Activated CD4-positive, alpha-beta T cell treated with anti-CD3 and anti-CD28 coated beads, Interleukin-2, amount 10 ng/mL, durations not matched to agents 24 days and 14 days (primary cell): ENCODE measurements at places on chromosomes 12 and 14. TPM values are rescaled to one million over a fixed set of nuclear protein-coding genes. Genes with fewer than 3 reads are reported as not detected.

DNA sequence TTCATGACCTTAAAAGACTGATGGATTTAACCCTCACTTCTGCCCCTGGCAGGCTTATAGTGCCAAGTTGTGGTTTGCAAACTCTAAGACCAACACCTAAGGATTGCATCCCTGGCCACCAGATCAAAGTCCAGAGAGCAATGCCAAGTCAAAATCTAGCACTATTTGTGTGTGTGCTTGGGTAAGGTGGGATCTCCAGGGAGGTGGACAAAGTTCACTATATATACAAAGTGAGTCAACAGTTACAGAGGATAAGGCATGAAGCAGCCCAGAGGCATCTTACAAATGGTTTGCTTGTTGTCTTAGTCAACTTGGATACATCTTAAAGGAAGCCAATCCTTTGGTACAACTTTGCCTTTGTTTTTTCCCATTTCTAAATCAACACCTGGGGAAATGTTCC is 137.3 kb downstream of the MSRB3 start:
- no peak for DNase-seq

- no peak for DNase-seq
Measured at GRCh38 chr14:50357124-50357523, 39.6 kb downstream of the CDKL1 start.

GRCh38 chr12:129771238-129771637 is 132.6 kb downstream of the TMEM132D start:
- no peak for DNase-seq

DNA sequence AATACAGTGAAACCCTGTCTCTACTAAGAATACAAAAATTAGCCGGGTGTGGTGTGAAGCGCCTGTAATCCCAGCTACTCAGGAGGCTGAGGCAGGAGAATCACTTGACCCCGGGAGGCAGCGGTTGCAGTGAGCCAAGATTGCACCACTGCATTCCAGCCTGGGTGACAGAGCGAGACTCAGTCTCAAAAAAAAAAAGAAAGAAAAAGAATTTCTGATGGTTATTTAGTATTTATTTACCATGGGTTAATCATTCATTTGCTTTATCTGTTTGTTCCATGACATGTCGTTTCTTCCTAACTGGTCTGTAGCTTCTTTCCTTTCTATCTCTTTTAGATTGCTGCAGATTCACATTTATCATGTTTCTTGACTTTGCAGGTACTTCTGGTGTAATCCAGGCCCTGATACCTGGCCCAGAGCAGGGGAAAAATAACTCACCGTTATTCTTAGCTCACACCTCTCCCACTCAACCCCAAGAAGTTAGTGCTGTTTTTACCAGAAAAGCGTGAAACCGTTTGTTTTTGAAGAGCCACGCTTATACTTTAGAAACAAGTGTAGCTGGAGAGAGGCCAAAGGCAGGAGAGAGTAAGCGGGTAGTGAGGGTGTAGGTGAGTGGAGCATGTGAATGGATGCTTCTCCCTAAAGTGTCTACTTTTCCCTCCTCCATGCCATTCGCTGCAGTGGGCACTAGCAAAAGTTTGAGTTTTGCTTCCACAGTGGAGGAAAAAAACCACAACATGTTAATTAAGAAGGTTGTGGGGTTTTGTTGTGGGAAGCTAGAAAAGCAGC is 45.4 kb downstream of the SRGAP1 start:
- DNase-seq: no peak

- DNase-seq: no peak
Measured at GRCh38 chr14:75934998-75935628, 46.7 kb downstream of the TGFB3 start.

GRCh38 chr14:20836668-20837338 is 34.2 kb upstream of the RNASE1 start:
- DNase-seq: no peak

GRCh38 chr14:60999536-60999935 is 18.5 kb downstream of the SLC38A6 start:
- no peak for DNase-seq

DNA sequence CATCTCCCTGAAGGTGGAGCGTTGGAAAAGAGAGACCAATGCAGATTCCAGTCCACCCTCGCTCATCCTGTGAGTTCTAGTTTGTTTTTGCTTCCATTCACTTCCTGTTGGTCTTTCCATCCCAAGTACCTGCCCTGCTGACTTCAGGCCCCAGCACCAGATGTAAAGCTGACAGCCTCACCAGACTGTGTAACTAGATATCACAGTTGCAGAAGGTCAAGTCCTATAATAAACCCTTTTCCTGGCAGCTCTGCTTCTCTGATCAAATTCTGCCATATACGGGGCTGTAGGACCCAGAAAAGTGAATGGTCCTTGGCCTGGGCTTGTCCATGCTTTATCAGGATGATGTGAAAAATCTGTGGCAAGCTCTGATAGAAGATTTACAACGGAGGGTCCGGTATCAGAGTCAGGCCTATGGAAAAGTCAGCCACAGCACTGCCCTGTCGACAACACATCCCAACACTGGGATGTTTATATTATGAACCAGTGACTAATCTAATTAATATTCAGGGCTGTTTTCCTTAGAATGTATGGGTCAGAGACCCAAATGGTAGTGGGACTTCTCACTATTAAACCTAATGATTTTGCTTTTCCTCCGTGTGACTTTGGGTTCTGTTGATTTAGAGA is 42.1 kb downstream of the CCDC175 start:
- DNase-seq: no peak

DNA sequence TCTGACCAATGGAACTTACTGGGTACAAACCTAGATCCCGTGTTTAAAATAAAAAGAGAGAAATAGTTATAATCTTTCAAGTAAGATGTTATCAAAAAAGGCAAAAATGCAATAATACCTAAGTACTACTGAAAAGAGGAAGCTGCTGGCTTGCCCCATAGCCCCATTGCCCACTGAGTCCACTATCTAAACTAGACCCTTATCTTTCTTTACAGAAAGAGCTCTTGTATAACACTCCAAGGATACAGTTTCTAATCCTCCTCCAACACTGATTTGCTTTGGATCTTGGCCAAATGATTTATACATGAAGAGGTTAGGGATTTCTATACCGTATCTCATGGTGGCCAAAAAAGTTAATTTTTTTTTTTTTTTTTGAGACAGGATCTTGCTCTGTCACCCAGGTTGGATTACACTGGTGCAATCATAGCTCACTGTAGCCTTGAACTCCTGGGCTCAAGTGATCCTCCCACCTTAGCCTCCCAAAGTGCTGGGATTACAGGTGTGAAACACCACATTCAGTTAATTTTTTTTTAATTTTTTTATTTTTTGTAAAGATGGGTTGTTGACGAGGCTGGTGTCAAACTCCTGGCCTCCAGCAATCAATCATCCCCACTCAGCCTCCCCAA is 2.6 kb downstream of the GXYLT1 start:
- no peak for DNase-seq

- DNase-seq: no peak
Measured at GRCh38 chr14:37843954-37844607, 248.7 kb downstream of the TTC6 start.

DNA sequence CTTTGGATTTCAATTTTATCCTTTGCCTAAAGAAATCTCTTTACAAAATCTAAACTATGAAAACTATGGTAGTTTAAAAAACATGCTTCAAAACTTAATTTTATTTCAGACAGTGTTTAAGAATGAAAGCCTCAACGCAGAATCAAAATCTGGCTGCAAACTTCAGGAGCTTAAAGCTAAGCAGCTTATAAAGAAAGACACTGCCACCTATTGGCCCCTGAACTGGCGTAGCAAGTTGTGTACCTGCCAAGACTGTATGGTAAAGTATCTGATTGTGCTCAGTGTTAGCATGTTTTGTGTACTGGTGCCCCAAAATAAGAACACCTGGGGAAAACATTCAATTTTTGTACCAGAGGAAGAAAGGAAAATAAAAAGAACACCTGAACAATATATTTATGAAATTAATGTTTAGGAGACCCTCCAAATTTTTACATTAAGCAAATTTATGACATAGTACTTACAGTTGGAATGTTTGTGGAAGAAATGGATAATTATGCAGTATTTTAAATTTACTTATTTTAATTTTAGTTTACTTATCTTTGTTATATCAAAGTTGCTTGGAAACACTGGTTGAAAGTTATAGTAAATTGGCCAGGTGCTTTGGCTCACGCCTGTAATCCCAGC is 12.2 kb downstream of the UBR7 start:
- peak; percentile 83 for DNase-seq

DNA sequence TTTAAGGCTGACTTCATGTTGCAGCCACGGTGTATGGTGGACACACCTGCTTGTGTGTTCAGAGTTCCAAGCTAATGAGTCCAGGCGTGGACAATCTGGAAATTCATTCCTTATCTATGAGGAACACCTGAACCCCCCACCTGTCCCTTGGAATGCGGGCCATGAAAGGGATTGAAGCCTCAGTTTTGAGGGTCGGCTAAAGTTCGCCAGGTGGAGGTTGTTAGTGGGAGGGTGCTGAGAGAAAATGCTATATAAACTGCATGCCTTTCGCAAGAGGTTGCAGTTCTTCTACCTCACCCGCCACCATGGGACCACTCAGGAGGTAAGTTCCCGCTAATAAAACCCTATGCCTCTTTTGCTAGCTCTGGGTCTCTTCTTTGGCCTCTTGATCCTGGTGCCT is 348.0 kb downstream of the BCL11B start:
- no peak for DNase-seq

GRCh38 chr12:103583008-103583407 is 4.1 kb upstream of the STAB2 start:
- no peak for DNase-seq

DNA sequence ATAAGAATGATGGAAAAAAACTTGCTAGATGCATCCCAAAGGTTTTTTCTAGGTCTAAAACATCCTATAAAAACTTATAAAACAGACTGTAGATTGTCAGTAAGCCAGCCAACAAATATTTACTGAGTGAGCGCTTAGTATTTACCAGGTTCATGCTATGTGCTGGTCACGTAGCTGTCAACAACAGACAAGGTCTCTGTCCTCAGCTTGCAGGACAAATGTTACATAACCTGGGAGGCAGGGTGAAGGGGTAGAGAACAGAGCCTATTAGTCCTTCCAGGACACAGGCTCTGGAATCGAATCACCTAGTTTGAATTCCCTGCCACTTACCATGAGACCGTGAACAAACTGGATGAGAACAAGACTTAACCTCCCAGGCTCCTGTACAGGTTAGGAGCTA is 6.4 kb downstream of the NFYB start:
- peak; percentile 43 for DNase-seq

DNA sequence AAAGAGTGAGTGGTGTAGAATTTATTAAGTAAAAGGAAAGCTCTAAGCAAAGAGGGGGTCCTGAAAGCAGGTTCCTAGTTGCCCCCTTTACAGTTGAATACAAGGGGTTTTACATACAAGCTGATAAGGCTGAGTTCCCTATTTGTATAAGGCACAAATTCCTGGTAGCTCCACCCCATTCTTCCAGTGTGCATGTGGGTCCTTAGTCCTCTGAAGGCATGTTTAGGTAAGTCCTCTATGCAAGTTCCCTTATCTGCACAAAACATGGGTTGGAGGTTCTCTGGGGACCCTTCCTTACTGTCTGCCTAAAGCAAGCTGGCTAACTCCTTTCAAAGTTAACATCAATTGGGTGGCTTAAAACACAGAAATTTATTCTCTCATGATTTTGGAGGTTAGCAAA is 2.9 kb upstream of the FAR2 start:
- no peak for DNase-seq

DNA sequence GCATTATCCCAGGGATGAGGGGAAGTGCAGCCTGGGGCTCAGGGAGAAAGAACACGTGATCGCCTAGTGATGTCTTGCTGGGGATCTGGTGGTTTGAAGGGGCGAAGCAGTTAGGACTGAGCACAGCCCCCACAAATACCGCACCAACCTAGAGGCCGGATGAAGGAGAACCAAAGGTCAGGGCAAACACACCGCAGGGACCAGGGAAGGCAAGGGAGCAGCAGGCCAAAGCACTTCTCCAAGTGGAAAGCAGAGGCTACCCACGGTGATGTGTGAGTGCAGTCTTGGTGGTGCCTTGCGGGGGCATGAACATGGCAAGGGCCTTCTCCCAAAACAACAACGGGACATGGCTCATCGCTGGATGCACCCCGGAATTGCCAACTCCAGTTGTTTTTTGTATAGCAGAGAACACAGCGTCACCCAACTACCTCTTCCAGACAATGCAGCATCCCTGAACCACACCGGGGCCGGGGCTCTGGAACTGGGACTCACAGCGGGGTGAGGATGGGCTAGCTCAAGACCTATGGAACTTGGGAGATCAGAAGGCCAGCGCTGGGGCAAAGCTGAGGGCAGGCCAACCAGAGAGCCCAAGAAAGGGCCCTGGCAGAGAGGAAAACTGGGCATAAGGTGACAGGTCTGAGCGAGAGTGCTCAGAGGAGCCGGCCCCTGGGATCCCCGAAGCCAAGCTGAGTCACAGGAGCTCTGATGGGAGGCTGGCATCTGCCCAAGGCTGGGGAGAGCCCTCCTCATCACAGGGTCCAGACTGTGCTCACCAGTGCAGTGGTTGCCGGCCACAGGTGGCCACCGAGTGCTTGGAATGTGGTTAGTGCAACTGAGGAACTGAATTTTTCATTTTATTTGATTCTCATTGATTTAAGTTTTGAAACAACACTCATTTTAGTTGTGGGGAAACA is 11.1 kb downstream of the GALNT16 start:
- DNase-seq: no peak

DNA sequence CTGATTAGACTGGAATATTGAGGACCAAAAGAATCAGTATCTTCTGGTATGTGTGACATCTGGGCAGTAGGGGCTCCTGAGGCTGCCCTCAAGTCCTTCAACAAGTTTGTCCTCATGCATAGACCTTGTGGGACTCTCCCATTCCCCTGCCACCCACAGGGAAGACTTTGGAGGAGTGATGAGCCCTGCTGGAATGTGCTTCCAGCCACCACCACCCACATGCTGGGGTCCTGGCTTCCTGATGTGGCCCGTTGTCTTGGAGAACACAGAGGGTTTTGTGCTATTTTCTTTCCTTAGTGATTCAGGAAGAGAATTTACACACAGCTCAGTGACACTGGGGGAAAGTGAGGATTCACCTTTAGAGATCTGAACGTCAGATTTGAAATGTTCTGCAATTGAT is 29.2 kb upstream of the SEL1L start:
- no peak for DNase-seq

GRCh38 chr12:40032433-40033241 is 73.2 kb downstream of the SLC2A13 start:
- DNase-seq: no peak

The ACRBP gene
- 0.47 and 0.64 TPM in 2 replicates for total RNA-seq

The WNT1 gene
- not detected in 2 replicates for total RNA-seq

The ELK3 gene
- 29.6 and 33.5 TPM in 2 replicates for total RNA-seq

The PPM1H gene
- 0.12 TPM in 1 of 2 replicates, not detected in the other for total RNA-seq

The SLC2A3 gene
- total RNA-seq: 362 and 366 TPM in 2 replicates

The IGF1 gene
- total RNA-seq: 1.1 and 1.8 TPM in 2 replicates

The VPS29 gene
- 101 and 106 TPM in 2 replicates for total RNA-seq

The PARPBP gene
- total RNA-seq: 22.9 TPM in 2 replicates

The ZNF219 gene
- total RNA-seq: 6.5 and 8.3 TPM in 2 replicates

The ORMDL2 gene
- 49.8 and 55.8 TPM in 2 replicates for total RNA-seq

The AQP6 gene
- total RNA-seq: not detected in 2 replicates

The ARMH4 gene
- total RNA-seq: 0.12 TPM in 1 of 2 replicates, not detected in the other

The AKAP5 gene
- 0.90 and 0.98 TPM in 2 replicates for total RNA-seq
